ENCODE measurements at places on chromosomes 5 and 9.

GRCh38 chr9:74775396-74775795 lies 112.3 kb downstream of the TRPM6 start:
- no peak for DNase-seq

DNA sequence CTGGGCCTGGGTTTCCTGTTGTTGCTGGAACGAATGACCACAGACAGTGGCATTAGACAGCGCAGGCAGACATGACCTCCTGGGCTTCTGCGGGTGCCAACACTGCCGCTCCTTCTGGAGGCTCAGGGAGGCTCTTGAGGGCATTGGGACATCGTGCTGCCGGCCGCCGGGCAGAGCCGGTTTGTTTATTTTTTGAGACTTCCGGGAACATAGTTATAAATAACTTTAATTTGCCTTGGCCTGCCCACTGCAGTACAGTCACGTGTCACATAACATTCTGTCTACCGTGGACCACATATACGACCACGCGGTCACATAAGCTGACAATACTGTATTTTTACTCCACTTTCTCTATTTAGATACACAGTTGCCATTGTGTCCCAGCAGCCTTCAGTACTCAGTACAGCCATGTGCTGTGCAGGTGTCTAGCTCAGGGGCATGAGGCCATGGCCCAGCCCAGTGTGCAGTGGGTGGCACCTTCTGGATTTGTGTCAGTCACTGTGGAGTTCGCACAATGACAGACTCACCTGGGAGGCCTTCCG lies 8.2 kb upstream of the TOR4A start:
- no peak for DNase-seq

DNA sequence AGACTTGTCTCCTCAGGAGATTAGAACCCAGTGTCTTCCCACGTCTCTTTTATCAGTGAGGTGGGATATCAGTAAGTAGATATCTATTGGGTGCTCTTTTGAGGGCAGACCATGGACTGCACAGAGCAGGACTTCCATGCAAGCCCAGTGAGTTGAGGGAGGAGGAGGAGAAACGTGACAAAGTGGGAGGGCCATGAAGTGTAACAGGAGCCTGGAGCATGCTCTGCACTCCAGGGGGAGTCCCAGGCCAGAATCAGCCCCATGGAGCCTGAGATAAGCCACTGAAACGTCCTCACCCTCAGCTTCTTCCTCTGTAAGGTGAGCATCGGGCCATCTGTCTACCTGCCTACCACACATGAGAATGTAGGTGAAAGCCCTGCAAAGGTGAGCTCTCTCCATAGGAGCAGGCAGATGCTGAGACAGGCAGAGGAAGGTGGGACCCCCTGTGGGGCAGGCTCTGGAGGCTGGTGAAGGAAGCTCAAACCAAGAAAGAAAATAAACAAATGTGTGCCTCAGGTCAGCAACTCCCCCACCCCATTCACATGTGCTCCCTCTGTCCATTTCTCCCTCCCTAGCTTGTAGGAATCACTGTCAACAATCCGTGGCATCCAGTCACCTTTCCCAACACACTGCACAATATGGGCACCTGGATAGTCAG lies 87.4 kb downstream of the NRG2 start:
- no peak for DNase-seq

- DNase-seq = no peak
These were observed 220.6 kb upstream of the RASEF start for GRCh38 chr9:83283528-83283927.

DNA sequence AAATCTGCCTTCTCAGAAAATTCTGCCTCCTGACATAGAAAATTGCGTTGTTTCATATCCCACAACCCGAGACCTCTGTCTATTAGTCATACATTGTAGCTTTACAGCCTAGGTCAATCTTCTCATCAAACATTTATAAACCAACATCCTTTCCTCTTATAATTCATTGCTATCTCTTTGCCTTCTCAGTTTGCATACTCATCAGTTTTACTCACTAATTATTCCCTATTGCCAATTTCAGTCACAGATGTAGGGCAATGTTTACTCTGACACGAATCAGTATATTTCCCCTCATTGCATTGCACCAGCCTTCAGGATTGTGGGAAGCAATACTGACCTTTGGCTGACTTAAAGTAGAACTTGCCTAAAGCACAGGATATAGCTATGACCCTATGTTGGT lies 247.2 kb downstream of the CEMIP2 start:
- DNase-seq = no peak

GRCh38 chr9:95611354-95611753 lies 94.6 kb upstream of the PTCH1 start:
- no peak for DNase-seq

DNA sequence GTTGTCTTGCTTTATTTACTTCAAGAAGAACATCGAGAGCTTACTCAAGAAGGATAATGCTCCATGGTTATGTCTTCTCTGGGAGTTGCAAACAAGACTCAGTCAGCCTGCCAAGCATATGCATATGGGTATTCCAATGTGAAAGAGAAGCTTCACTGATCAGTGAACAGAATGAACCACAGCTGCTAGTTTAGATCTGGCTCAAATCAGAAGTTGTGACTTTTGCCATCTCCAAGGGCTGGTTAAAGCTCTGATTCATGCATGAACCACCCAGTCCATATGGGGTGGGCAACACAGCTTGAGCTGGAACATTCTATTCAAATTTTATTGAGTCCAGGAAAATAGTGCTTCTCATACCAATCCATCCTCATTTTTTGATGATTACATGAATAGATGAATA lies 50.0 kb downstream of the ATPSCKMT start:
- DNase-seq = no peak

GRCh38 chr5:142870532-142871362 lies 100.6 kb downstream of the ARHGAP26 start:
- no peak for DNase-seq

DNA sequence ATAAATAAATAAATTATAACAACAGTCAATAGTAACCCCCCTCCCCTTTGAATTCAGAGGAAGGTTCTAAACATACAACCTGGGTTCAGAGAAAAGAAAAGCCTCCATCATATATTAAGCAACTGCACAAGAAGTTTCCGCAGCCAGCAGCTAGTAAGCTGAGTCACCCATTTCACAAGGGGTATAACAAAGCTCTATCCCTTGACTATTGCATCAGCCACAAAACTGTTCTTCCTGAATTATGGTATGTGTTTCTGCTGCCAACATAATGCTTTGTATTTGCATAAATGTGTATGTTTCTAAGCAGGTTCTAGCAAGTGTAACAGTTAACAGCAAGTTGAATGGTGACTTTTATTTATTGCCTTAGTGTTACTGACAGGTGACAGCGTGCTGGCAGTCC lies 6.8 kb upstream of the CEP120 start:
- peak; percentile 40 for DNase-seq

DNA sequence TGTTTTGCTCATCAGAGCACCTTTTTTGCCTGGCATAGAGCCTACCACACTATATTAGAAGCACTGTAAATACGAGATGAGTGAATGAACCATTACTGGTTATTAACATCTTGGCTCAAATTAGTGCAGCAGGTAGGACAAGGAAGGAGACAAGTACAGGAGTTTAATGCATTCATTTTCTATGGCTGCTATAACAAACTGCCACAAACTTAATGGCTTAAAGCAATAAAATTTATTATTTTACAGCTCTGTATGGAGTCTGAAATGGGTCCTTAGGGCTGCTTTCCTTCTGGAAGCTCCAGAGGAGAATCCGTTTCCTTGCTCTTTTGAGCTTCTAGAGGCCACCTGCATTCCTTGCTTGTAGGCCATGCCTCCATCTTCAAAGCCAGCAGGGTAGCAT lies 59.1 kb downstream of the PDE6A start:
- no peak for DNase-seq

- no peak for DNase-seq
These were observed 60.8 kb downstream of the PDE4D start for GRCh38 chr5:59832577-59833301.

- DNase-seq = no peak
These were observed 77.2 kb upstream of the ABCA1 start for GRCh38 chr9:105005186-105005585.

DNA sequence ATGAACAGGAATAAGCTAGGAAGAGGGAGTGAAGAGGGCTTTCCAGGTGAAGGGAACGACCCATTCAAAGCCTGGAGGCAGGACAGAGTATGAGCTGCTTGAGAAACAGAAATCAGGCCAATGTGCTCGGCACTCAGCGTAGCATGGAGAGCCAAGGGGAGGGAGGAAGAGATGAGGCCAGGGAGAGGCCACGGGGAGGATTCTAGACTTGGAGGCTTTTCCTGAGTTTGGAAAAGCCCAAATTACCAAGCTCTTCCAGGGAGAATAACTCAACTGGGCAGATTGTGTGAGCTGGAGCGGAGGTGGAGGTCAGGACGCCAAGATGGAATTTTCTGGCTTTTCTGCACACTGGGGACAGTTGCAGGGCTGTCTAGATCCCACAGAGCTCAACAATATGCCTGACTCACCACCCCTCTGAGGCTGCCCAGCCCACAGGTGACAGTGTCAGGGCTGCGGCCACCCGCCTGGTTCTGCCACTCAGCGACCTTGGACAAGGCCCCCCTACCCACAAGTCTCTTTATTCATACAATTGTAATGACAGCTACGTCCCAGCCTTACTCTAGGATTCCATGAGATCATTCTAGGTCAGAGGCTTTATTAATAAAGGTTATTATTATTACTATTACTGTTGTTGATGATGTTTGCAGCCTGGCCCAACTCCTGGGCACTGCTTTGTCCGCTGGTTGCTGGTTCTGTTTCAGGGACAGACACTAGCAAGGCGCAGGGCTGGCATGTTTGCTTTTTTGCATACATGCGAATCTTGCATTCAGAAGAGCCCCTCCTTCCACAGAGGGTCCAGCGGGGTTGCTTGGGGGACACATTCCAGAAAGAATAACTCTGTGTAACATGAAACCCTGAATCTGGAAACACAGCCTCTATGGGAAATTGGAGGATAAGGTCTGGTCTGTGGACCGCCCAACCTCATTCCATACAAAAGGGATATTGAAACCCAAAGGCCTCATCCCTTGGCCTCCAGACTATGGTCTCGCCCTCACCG lies 9.4 kb upstream of the LMX1B start:
- DNase-seq = no peak

DNA sequence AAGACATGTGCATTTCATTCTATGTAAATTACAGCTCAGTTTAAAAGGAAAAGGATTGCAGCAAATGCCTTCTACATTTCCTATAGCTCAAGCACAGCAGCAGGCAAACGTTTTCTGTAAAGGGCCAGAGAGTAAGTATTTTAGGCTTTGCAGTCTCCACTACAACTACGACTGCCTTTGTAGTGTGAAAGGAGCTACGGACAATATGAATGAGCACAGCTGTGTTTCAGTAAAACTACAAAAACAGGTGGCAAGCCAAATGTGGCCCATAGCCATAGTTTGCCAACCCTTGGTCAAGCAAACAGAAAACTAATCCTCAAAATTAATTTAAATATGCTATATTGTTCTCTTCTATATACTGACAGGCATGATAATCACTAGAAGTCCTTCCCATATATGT lies 7.2 kb downstream of the PTBP3 start:
- no peak for DNase-seq

- no peak for DNase-seq
These were observed 86.3 kb downstream of the STK10 start for GRCh38 chr5:172101547-172102217.

- no peak for DNase-seq
These were observed 229.0 kb downstream of the TSSK1B start for GRCh38 chr5:113205807-113206206.

DNA sequence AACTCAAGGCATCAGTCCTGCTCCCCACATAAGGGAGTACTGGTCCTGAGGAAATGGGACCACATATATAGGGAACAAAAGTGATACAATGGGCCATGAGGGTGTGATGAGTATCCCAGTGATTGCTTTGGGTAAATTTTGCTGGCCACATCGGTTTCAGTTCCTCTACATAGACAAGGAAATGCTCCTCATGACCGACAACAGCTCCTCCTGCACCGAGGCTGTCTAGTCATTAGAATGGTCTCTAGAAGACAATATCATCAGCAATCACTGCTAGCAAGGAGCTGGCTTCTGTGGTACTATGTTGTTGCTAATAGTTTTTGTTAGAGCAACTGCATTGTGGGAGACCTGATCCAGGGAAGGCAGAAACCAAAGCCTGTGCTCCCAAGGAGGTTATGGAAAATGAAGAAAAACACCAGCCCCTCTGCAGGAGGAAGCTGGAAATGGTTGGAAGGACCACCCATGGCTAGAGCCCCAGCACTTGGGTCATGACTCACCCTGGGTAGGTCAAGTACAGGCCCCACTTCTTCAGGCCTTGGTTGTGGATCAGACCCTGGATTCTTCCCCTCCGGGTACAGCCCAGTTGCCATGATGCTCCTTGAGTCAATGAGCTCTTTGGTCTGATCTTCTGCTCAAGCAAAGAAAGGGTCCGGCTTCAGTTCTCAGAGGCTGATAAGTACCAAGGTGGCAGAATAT lies 3.4 kb upstream of the CTSL start:
- DNase-seq = no peak

DNA sequence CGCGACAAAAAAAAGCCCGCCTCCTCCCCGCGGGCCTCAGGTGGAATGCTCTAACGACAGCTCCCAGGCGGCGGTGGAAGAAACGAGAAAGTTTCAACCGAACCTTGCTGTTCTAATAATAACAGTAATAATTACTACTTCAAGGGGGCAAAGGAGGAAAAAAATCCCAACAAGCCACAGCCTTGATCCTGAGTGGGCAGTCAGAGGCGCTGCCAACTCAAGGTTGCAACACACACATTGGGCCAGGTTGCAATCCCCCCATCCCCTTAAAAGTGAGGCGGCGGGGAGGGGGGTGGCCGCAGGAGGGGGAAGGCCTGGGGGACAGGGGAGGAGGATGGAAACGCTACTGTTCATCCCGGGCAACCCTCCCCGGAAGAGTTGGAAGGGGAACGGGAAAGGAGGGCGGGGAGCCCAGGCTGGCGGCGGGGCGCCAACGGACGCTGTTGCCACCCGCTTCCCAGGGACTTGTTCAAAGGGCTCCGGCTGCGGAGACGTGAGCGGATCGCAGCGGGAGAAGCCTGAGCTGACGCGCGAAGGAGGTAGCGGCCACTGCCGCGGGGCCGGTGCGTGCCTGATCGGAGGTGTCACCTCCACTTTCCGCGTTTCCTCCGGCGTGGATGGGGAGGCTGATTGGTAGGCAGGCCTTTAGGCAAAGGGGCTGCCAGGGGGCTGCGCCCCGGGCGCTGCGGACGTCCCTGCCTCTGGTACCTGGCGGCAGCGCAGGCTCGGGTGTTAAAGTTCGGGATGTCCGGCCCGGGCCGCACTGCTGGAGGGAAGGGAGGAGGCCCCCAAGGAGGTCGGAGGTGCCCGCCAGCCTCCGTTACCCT lies 647 bp downstream of the SMARCA2 start:
- no peak for DNase-seq

GRCh38 chr5:107512029-107512428 lies 158.7 kb downstream of the EFNA5 start:
- DNase-seq = no peak

DNA sequence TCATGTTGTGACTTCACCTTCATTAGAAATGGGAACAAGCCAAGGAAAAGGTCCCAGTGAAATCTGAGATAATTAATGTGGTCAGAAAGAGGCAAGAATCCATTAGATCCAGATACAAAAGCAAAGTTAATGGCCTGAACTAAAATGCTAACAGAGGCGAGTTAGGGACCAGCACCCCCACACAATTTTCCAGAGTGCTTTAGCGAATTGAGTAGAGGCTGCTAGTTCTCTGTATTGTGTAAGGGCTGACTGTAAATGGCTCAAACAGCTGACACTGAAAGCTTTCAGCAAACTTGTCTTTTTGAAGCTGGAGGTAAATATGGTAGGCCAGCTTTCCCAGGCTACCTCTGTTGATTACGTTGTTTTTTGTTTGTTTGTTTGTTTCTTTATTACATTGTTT lies 75.5 kb downstream of the CSNK1A1 start:
- no peak for DNase-seq
